ENCODE measurements at places on chromosomes 11 and 22.

- no peak for DNase-seq
Observed at GRCh38 chr22:50080077-50080465, 5.2 kb downstream of the MLC1 start.

DNA sequence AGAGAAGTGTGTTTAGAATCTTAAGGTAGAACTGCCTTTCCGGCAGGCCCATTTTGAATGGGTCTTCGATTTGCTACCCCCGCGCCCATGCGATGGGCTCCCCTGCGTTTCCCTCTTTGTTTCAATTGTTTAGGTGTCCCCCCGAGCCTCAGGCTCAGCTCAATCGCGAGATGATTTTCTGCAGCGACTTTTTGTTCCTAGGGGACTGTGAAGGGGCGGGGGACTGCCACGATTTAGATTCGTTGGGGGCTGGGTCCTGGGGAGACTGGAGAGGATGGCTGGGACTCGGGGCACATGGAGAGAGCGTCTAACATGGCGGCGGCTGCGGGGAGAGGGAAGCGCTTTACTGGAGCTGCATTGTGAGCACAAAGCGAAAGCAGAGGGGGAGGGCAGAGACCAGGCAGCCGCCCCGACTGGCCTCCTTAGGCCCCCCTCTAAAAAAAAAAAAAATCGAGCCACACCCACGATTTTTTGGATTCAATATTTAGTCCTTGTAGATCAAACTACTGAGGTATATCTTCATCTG is 1.7 kb downstream of the CAPRIN1 start:
- DNase-seq = peak; percentile 22

DNA sequence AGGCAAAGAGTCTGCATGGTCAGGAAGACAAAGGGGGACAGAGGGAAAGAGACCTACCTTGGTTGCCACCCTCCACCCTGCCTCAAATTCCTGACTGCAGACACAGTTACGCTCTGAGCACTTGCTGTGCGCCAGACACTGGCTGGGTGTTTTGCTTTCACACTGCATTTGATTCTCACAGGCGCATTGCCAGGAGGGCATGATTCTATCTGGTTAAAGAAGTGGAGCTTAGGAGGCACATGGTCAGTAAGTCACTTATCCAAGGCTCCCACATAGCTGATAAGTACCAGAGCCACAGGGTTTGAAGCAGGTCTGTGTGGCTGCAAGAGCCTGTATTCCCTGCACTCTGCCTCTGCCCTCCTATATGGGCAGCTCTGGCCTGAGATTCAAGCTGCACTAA is 103.9 kb downstream of the TIMP3 start:
- DNase-seq = no peak

DNA sequence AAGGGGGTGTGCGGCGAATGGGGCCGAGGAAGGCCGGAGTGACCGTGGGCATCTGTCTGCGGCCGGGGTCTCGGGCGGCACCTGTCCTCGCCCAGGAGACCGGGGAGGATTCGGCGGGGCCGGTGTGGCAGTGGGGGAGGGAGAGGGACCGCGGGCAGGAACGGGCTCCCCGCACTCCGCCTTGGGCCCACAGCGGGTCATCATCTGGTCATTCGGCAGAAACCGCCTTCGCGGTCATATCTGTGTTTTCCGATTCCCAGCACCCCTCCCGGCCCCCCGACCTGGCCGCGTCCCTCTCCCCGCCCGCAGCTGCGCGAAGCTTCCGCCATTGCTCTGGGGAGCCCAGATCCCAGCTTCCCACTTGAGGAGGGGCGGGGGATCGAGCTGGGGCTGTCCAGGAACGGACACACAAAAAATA is 824 bp upstream of the CBX6 start:
- DNase-seq = peak; percentile 48

DNA sequence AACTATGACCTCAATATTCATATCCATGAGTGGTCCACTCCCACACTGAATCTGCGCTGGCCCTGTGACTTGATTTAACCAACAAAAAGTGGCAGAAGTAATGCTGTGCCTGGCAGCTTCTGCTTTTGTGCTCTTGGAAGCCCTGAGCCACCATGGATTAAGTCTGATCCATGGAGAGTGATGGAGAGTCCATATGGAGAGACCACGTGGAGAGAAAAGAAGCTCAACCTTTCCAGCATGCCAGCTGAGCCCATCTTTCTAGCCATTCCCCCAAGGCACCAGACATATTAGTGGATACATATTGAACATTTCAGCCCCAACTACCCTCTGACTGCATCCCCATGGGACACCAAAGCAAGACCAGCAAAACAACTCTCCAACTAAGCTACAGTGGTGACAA is 16.0 kb downstream of the LRRC55 start:
- DNase-seq = no peak

DNA sequence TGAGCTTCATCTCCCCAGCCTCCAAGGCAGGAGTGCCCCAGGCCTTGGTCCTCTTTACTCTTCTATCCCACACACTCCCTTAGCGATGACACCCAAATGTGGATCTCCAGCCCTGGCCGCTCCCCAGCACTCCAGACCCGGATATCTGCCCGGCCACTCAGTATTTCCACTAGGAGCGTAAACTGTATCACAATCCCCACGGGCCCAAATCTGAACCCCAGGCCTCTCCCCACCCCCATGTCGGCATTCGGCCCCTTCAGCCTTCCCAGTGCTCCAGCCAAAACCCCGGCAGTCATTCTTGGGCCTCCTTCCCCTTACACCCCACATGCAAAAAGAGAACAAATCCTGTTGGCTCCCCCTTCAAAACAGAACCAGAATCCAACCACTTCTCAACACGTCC is 20.8 kb downstream of the WNT11 start:
- DNase-seq = no peak

GRCh38 chr11:16007514-16007913 is 348.8 kb downstream of the SOX6 start:
- DNase-seq = no peak

- no peak for DNase-seq
Observed at GRCh38 chr11:133784359-133784758, 61.0 kb downstream of the SPATA19 start.

GRCh38 chr22:23065495-23066122 is 4.7 kb upstream of the GNAZ start:
- DNase-seq = no peak

GRCh38 chr11:64230985-64231365 is 627 bp downstream of the DNAJC4 start:
- no peak for DNase-seq
